GM04503 (cell line): ENCODE measurements at places on chromosomes 1 and 21.

GRCh38 chr1:33864460-33865389 lies 846 bp downstream of the HMGB4 start:
- no peak for DNase-seq

DNA sequence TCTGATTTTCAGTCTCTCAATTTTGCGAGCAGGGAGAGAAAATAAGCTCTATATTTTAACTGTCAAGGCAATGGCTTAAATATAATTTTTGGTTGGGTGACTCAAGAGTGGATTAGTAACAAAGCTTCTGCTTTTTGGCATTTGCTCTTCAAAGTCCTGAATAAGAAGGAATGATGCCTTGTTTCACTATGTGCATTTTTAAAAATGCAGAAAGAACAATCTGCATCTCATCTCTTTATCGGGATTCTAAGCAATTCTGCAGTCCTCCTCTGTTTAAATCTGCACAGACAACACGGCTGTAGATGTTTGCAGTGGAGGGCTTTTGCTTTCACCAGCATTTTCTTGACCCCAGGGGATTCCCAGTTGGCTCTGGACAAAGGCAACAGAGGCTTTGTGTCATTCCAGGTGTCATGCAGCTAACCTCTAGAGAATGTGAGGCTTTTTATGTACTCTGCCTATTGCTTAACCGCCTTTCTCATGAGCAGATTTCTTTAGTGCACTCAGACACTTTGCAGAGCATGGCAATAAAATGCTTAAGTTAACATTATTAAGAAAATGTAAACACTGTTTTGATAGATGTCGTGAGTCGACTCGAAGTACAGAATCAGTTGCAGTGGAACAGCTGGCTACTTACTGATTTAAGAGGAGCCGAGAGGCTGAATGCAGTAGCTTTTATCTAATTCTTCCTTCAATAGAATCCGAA lies 783.2 kb upstream of the NEGR1 start:
- DNase-seq = no peak

DNA sequence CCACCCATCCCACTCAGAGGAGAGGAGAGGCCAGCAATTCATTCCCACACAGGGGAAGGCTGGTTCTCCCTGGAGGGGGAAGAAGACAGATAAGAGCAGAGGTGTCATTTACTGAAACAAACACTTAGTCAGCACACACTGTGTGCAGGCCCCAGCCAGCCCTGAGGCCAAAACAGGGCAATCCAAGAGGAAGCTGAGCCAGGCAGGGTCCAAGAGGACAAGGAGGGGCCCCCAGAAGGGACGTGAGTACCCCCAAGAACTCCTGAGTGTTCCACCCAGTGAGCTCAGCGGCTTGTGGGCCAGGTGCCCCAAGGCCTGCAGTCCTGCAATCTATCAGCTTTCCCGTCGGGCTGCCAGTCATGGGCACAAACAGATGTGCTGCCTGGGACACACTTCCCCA lies 15.8 kb downstream of the ADGRB2 start:
- no peak for DNase-seq

DNA sequence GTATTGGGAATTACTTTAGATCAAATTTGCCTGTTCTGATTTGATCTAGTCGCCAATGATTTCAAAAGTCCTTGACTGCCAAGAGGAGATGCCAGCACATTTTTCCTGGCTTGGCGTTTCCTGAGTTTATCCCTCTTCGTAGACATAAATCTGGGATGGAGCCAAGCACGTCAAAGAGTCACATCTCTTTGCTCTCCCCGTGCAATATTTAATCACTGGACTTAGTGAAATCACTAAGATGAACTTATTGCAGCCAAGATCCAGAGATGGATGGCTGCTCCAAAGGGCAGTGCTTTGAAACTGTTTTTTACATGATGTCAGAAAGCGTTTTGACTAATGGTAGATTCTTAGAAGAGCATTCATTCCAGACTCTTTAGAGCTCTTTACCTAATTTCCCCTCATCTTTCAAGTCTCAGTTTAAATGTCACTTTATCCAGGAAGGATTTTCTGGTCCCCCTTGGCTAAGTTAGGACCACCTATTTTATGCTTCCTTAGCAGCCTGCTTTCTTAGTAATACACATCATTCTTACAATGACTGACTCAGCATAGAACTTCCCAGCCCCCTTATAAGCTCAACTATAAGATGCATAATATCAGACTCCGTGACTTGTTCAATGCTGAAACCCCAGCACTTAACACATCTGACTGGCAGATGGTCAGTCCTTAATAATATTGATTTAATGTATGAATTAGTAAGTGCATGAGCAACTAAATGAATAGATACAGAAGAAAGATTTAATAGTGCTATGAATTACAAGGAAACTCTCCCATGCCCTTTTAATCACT lies 94.4 kb upstream of the GREM2 start:
- peak; percentile 70 for DNase-seq

- DNase-seq = no peak
These were observed 264.4 kb downstream of the PTPRC start for GRCh38 chr1:198903203-198903602.

DNA sequence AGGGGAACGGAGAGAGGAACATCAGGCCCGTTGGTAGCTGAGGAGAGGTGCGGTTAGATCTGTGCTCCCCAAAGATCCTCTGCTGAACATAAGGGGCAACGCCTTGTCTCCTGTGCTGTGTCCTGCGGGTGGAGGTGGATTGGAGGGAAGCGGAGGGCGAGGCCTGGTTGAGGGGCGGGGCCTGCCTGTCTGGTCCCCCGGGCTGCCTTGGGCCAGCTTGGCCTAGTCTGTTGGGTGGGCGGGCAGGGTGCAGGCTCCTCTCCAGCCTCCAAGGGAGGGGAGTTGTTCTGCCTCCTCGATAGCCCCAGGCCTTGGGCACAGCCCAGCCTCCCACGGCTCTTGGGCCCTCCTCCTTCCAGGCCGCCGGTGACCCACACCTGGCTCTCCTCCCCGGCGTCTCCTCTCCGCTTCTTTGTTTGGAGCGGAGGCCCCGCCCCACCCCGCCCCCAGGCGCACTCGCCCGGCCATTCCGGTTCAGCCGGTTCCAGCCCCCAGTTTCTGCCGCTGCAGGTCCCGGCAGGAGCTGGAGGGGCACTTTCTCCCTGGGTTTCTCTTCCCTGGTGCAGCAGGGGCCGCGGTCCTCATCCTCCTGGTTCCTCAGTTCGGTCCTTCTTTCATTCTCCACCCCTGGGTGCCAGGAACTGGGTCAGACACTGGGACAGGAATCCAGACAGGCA lies 19.4 kb downstream of the PTPRF start:
- DNase-seq = no peak

- DNase-seq = peak; percentile 3
These were observed 26.9 kb upstream of the ESRRG start for GRCh38 chr1:216750031-216750627.

- no peak for DNase-seq
These were observed 777.5 kb downstream of the ADGRL2 start for GRCh38 chr1:82578086-82578726.

DNA sequence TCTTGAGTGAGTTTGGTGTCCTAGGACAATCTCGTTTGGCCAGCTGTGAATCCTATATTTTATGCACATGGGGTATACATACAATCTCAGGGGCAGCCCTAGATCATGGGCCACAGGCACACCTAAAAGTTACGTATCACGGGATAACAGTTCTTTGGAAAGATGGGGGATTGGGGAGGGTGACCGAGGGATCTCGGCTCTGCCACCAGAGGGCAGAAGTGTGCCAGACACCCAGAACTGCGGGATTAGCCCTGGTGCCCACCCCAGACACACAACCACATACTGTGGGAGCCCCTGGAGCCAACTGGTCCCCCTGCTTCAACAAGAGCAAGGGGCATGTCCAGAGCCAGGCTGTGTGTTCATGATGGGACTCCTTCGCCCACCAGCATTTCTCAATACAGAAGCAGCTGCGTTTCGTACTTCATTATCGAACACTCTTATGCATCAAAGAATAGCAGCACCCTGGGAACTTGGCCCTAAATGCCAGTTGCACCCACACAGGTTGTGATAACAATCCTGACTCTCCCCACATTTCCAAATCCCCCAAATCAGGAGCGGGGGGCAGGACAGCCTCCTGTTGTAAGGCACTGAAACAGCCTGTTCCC lies 37.4 kb downstream of the TMCO4 start:
- DNase-seq = no peak

- no peak for DNase-seq
These were observed 29.3 kb upstream of the CEP350 start for GRCh38 chr1:179925302-179925701.

- DNase-seq = no peak
These were observed 275.5 kb downstream of the CAMTA1 start for GRCh38 chr1:7060745-7061144.

GRCh38 chr1:223873044-223873443 lies 27.3 kb upstream of the TP53BP2 start:
- DNase-seq = no peak

DNA sequence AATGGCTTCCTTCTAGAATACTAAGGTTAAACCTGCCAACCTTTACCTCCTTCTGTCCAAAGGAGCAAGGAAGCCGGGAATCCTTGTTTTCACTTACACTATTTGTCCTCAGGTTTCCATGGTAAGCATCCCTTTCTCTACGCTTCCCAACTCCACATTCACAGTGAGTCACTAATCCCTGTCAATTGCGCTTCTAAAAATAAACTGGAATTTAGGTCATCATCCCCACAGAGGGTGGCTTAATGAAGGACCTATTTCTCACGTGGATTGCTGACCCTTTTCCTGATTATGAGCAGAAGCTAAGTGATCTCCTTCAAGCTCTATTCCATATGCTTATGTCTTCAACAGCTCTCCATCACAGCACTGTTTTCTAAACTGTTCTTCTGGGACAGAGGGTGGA lies 39.9 kb upstream of the ABCA4 start:
- peak; percentile 86 for DNase-seq

- DNase-seq = no peak
These were observed 256.4 kb downstream of the FOXD2 start for GRCh38 chr1:47694011-47694890.

GRCh38 chr1:54950006-54950368 lies 30.4 kb upstream of the TMEM61 start:
- no peak for DNase-seq

DNA sequence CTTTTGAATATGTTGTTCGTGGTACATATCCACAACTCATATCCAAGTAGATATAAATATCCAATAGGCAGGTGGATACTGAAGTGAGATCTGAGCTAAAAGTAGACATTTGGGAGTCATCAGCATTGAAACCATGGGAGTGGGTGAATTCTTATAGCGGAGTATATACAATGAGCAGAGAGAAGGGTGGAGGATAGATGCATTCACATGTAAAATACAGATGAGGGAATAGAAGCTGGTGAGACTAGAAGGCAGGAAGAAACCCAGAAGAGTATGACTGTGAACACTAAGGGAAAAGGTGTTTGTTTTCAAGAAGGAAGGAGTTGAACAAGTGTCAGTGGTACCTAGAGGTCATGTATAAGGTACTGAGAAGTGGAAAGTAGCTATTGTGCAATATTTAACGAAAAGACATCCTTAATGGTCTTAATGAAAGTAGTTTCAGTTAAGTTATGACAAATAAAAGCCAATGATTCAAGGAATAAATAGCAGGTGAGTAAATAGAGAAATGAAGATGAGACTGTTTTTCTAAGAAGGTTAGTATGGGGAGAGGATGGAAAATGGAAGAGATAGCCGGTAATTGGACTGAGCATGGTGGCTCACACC lies 181.6 kb upstream of the CACYBP start:
- no peak for DNase-seq

DNA sequence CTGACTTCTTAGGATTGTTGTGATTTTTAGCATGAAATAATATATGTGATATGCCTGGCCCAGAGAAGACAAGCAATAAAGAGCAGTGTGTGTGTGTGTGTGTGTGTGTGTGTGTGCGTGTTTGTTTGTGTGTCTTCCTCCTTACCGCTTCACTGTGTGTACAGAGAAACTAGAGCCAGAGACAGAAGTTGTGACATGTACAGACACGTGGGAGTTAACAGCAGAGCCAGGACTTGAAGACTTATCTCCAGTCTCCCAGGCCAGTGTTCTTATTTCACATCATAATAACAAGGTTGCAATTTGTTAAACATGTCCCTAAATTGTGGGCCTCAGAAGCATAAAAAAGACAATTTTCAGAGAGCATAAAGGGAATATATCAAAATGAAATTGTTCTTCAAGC lies 192.0 kb upstream of the JUN start:
- DNase-seq = no peak

DNA sequence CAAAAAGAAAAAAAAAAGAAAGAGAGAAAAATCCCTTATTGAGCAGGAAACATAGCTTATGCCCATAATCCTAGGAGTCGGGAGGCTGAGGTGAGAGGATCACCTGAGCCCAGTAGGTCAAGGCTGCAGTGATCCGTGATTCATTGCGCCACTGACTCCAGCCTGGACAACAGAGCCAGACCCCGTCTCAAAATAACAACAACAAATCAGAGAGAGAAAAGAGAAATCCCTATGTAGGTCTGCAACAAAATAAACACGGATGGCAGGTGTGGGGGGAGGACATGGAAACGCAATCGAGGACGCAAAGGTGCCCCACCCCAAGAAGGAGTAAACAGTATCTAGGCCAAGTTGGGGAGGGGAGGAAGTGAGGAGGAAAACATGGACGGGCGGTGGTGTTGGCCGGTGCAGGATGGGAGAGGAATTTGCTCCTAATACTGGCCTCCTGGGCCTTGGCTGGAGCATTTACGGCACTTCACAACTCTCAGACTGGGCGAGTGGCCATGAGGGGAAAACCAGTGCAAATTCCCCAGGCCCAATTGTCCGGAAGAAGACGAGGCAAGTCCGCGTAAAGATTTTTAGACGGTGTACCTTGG lies 609 bp upstream of the CHTOP start:
- DNase-seq = no peak

- DNase-seq = peak; percentile 49
These were observed 13.0 kb upstream of the GUCA2A start for GRCh38 chr1:42177541-42177981.

DNA sequence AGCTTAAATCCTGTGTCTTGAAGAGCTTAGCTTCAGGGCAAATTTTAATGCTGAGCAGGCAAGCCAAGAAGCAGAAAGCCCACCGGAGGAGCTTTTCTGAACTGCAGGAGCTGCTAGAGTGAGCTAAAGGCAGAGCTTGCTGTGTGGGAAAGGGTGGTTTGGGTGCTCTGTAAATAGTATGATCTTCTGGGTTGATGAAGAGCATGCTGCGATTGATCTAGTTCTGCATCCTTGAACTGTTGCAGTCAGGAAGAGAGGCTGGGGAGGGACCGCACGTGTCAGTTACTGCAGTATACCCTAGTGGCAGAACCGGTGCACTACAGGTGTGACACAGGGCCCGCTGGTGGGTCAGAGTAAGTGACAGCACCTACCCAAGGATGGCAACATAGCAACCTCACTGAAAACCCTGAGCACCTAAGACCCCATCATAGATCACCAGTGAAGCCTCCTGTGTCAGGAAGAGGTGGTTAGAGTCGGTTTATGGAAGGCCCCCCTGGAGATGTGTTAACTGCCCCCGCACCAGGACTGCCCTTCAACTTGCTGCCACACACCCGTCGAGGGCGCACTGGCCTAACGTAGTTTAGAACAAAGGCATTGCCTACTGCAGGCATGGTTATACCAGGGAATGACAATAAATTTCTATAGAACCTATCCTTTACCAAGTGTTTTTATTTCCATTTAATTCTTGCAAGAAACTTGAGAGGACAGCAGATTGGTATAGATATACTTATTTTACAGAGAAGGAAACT lies 146.0 kb upstream of the KIAA0040 start:
- DNase-seq = no peak

- DNase-seq = no peak
These were observed 40.1 kb upstream of the CXADR start for GRCh38 chr21:17472592-17473271.
